NCI-H1048 (cell line): ENCODE measurements at places on chromosomes 3 and 15.

DNA sequence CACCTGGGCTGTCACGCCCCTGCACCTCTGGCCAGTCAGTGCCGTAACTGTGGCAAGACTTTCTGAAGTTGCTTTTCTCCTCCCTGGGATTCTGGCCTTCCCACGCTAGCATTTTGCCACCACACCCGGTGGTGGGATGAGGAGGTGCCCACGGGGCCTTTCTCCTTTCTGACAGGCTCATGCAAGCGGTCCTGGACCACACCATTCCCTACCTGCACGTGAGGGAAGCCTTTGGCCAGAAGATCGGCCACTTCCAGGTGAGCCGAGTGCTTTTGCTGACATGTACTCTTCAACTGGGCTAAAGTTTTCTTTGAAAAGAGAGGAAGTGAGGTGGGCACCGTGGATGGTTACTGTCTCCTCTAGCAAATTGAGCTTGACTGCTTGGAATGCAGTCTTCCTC lies 9.6 kb downstream of the IVD start:
- DNase-seq: no peak

GRCh38 chr15:23897531-23897930 lies 210.4 kb upstream of the NDN start:
- no peak for DNase-seq

- no peak for DNase-seq
Measured at GRCh38 chr3:112973325-112974177, 1.4 kb downstream of the CD200R1 start.

DNA sequence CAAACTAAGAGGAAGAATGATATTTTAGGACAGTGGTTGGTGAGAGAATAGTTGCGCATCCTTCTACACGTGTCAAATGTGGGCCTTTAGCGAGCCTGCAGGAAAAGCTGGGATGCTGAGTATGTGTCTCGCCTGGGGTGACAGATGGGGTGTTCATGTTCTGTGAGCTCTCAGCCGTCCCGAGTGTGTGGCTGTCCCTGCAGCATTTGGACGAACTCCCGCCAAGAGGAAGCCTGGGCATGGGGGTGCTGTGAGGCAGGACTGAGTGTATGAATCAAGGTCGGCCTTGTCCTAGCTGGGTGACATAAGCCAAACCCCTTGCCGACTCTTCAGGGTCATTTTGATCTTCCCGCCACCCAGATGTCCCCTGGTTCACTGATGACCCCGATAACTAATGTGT lies 94.8 kb downstream of the CACNA1D start:
- no peak for DNase-seq

GRCh38 chr3:65888196-65888595 lies 150.5 kb downstream of the MAGI1 start:
- no peak for DNase-seq

DNA sequence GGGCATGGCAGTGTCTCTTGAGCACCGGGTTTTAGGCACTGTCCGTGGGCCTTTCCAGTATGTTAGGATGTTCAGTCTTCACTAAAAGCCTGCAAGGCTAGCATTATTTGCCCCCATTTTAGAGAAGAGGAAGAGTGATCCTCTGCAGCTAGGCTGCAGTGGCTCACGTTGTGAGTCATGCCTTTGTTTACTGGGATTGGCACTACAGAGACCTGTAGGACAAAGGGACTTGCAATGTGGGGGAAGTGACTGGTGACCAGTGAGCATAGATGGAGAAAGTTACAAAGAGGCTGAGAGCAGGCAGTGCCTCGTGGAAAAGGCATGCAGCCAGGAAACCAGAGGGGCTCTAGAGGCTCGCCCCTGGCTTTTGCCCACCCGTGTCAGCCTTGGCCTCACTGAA lies 26.8 kb upstream of the CPNE9 start:
- DNase-seq: no peak

DNA sequence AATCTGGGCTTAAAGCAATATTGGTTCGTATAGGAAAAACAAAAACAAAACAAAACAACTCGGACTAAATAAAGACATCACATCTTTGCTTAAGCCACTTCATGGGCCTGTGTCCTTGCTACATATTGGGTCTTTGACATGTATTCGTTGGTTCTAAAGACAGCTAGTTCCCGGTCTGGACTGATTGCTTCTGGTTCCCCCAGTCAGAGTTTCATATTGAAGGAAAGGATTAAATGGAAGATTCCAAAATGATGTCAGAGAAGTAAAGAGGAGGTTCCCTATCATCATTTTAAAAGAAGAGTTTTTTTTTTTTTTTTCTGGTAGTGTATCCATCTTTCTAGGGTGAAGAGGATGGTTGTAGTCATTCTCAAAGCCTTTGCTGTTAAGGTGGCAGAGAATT lies 2.3 kb downstream of the OXSR1 start:
- no peak for DNase-seq
